ENCODE measurements at places on chromosomes 5 and 9.

DNA sequence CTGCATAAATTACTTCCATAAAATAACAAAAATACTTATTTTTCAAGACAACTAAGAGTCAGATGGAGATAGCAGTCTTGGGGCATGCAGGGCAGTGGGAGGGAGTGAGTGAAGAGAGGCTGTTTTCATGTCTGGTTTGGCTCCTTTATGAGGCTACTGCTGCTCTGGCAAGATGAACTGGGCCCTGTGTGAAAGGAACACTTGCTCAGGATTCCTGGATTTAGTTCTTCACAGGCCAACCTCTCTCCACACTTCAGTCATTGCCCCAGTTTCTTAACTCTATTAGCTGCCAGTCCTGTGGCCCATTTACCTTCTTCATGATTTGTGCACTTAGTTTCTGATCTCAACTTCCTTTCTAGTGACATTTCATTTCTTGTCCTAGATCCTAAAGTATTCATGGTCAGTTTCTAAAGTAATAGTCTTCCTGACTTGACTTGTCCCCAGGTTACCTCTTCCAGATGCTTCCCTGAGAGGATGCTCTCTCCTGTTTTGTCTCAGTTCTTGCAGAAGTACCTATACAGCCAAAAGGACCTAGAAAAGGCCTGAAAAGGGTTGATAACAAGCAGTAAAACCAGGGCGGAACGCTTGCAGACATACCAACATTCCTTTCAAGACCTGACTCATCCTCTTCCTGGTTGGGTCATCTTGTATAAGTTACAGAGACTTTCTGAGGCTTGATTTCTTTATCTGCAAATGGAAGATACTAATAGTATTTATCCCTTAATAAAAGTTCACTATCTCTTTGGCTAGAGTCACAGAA lies 77.0 kb upstream of the ZFAND5 start:
- DNase-seq, result no peak

- DNase-seq, result no peak
These were observed 78.8 kb upstream of the SPRY4 start for GRCh38 chr5:142403583-142403982.

GRCh38 chr5:37823433-37824152 lies 16.2 kb downstream of the GDNF start:
- DNase-seq, result no peak

- no peak for DNase-seq
These were observed 120.5 kb downstream of the MPDZ start for GRCh38 chr9:13158986-13159385.

- no peak for DNase-seq
These were observed 19.7 kb downstream of the ZSWIM6 start for GRCh38 chr5:61351733-61352132.

GRCh38 chr5:16628376-16628775 lies 11.6 kb upstream of the RETREG1 start:
- no peak for DNase-seq

Data from Right ventricle myocardium inferior (tissue), 1 donor.